ENCODE measurements at places on chromosomes 6 and 20.
A peak's percentile ranks its signal among the peaks of the same experiment; 100 is the strongest.

DNA sequence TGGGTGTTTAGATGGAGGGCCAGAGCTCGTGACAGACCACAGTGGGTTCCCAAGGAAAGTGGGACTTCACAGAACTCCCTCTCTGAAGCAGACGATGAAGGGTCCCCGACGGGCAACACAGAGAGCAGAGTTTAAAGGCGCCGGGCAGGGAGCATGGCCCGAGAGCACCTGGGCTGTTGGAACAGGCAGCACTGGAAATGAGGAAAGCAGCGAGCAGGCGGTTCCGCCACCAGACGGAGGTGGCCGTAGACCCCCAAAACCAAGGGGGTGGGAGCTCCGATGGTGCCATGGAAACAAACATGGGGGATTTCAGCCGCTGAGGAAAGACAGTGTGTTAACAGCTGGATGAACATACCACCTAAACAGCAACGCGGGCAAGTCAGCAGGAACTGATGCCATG is 27.5 kb upstream of the INSM1 start:
- DNase-seq = no peak

DNA sequence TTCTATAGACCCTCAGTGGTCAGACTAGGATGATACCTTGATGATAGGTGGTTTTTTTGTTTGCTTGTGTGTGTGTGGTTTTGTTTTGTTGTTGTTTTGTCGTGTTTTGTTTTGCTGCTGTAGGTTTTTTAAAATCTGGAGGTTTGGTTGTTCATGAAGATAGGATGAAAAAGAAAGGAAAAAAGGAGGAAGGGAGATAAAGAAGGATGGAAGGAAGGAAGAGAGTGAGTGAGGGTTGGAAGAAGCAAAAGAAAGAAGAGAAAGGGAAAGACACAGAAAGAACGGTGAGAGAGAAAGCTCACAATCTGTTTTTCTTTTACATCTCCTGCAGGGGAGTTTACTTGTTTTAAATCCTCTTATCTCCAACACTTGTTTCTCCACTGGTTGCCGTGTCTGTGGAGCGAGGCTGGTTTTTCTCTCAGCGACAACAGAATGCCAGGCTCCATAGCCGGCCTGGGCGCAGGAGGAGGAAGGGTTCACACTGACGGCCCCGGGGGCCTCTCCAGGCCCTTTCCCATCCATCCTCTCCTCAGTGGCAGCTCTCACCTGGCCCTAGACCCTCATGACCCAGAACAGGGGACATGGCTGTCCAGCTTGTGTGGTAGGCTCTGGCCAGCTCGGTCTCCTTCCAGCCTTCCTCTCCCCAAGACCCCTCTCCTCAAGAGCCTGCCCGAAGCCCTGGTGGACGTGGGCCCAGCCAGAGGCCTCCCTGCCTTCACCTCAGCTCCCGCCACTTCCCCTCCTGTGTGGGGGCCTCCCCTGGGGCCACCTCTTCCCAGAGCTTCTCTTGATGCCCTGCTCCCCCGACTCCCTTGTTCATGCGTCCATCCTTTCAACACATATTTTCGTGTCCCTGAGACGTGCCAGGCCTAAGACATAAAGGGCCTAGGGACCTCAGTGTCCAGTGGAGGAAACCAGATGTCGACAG is 168.4 kb downstream of the VEGFA start:
- no peak for DNase-seq

GRCh38 chr6:132257561-132257960 is 143.7 kb downstream of the MOXD1 start:
- DNase-seq = no peak

DNA sequence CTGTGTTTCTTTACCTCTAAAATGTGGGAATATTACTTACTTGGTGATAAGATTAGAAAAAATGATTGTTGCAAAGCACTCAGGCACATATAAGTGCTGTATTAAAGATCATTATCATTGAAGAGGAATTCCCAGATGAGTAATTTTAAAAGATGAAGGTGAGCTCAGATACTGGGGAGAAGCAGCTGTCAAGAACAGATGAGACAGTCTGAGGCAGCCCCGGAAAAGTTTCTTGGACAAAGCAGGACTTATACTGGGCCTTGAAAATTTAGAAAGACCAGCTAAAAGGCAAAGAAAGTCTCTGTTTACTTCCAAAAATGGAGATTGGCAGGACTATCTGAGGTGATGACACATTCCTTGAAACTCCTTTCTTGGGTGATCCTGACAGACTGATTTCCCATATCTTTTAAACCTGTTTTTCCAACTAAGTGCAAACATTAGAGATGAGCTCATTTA is 93.8 kb upstream of the MARCKS start:
- DNase-seq = no peak

DNA sequence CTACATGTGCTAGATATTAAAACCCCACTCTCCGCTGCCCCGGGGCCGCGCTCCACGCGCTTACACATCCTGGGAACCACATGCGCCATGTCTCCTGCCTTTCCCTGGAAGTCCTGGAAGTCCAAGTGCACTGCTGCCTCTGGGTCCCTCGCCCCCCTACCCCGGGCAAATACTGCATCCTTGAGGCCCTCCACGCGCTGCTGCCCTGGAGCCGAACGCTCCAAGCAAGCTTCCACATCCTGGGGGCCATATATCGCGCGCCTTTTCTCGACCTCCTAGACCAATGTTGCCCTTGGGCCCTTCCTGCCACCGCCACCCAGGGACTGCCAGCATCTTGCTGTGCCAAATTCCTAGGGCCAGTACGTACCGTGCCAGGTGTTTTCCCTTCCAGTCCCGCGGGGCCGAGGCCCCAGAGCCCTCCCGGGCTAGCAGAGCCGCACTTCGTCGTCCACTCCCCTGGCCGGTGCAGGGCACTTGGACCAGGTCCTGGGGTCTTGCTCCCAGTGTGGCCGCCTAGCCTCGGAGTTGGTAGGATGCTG is 779 bp upstream of the KCNG1 start:
- no peak for DNase-seq

DNA sequence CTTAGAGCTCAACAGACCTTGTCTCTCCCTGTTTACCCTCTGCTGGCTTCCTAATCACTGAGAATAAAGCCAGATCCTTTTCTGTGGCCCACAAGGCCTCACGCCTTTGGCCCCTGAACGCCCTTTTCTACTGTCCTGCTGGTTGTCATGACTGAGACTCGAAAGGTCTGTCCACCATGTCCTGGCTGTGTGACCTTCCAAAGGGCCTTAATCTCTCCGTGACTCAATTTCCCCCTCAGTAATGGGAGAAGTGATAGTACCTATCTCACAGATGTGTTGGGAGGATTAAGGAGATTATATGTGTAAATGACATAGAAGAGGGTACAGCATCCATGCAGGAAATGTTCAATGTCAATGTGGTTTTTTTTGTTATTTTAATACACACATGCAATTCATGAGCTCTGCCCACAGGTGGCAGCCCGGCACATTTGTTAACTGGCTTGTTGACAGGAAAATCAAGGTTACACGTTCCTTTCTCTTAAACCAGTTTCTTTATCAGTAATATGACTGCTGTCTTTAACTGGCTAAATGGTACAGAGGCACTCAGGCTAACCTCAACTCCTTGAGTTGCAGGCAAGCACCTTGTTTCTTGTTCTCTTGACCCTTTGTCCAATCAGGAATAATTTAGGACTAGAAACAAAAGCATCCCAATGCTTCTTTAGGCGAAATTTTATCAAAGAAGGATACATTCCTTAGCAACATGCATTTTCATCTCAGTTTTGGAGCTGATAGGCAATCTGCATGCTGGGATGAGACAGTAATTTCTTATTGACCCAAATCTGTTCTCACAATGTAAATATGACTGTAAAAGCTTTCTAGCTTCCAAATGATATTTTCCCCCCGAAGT is 16.6 kb downstream of the SLC22A1 start:
- peak; percentile 35 for DNase-seq

- peak; percentile 69 for DNase-seq
Measured at GRCh38 chr20:9609887-9610502, 95.6 kb downstream of the LAMP5 start.
